NCI-H2171 treated with DMSO at 0.1 percent for 48 hours (cell line): ENCODE measurements at places on chromosomes 5 and 9.

- DNase-seq = no peak
Observed at GRCh38 chr9:113522858-113523257, 59.3 kb downstream of the RGS3 start.

GRCh38 chr5:147439254-147439653, 70.6 kb downstream of the DPYSL3 start:
- DNase-seq = no peak

DNA sequence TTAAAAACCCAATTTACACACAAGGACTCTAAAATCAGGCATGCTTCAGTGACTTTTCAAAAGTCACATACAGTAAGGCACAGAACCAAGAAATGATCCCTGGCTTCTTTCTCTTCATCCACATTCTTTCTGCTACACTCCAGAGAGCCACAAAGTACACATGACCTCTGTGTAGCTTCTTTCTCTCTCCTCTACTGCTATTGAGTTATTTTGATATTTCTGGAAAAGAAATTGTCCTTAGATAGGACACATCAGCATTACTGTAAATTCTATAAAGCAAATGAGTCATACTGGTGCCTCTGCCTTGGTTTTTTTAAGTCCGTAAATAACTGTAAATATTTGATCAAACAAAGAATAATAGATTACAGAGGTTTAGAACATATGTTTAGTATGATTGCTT, 96.3 kb downstream of the KIAA0825 start:
- DNase-seq = no peak

- no peak for DNase-seq
Observed at GRCh38 chr9:111475195-111475594, 9.0 kb downstream of the ECPAS start.

DNA sequence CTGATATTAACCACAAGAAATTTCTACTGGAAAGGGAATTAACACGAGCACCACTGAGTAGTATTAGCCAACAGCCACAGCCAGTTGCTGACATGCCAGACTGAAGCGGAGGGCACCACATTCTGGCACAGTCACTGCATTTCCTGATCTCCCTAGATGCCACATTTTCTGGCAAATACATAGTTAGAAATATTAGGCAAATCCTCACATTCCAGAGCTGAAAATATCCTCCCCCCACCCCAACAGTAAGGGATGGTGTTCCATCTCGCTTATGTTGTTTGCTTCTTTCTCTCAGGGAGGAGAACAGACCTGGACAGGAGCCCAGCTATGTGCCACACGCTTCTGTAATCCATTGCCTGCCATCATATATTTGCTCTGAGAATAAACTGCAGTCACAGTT, 32.8 kb upstream of the MCTP1 start:
- no peak for DNase-seq

DNA sequence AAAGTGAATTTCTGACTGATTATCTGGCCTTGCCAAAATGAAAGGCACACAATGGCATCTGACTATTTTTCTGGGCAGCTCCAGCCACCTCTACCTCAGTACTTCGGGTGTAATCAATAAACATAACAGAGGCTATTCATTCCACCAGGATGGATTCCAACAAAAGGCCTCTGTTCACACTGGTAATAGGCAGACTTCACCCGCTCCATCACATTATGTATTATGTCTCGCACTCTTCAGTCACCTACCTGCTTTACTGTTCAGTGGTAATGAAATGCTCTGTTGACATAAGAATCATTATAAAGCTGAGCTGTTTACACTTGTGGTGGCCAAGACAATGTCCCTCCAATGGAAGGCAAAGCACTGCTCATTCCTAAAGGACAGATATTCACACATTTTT, 1333.7 kb upstream of the WWC1 start:
- no peak for DNase-seq

- DNase-seq = no peak
Observed at GRCh38 chr5:117054141-117054540, 479.5 kb upstream of the SEMA6A start.

GRCh38 chr5:134132372-134133187, 18.1 kb downstream of the TCF7 start:
- no peak for DNase-seq

GRCh38 chr9:36691671-36692070, 119.0 kb downstream of the MELK start:
- no peak for DNase-seq

DNA sequence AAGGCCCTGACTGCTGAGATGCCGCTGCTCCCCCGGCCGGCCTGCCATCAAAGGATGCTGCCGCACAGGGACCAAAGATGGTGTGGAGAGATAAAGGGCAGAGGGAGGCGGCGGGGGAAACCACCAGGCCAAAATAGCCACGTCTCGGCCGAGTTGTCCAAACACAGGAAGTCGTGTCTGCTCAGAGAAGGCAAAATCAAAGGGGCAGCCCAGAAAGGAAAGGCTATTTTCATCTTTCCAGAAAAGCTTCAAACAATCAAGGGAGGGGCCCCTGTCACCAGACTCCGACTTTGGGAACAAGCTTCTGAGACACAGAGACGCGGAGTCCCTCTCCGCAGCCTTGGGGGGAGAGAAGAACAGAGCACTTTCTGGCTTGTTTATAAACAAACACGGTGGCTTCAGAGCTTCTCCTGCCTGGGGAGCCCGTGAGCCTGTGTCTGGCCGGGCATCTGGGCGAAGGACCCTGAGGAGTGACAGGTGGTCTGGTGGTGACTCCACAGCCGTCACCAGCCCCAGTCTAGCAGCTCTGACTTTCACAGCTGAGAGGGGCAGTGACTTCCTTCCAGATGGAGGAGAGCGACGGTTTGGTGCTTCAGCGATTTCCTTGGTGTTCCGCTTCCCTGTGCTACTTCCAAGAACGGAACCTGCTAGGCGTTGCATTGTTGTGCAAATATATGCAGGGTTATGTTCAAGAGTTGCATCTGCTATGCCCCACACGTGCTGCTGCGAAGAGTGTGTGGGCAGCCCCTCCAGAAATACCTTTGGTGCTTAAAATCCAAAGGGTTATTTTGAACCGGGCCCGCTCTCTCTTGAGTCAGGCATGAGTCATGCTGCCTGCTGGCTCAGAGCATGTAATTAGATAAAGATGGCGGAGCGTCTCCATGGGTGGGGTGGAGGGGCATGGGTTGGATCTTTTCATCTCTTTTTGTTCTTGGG, 24.0 kb downstream of the ADAMTSL2 start:
- peak; percentile 30 for DNase-seq

GRCh38 chr5:32625547-32625946, 40.2 kb downstream of the SUB1 start:
- DNase-seq = no peak

DNA sequence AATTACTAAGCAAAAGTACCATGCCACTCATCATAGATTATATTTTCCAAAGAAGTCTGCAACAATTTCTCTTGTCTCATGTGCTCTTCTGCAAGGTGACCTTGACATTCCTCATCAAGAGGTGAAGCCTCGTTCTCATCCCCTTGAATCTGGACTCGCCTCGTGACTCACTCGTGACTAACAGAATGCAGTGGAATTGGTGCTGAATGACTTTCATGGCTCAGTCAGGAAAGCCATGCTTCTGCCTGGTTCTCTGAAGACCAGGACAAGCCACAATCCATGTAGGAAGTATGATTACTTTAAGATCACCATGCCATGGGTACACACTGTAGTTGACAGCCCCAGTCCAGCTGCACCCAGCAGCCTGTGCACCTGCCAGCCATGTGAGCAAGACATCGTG, 335.8 kb downstream of the GADD45G start:
- no peak for DNase-seq

DNA sequence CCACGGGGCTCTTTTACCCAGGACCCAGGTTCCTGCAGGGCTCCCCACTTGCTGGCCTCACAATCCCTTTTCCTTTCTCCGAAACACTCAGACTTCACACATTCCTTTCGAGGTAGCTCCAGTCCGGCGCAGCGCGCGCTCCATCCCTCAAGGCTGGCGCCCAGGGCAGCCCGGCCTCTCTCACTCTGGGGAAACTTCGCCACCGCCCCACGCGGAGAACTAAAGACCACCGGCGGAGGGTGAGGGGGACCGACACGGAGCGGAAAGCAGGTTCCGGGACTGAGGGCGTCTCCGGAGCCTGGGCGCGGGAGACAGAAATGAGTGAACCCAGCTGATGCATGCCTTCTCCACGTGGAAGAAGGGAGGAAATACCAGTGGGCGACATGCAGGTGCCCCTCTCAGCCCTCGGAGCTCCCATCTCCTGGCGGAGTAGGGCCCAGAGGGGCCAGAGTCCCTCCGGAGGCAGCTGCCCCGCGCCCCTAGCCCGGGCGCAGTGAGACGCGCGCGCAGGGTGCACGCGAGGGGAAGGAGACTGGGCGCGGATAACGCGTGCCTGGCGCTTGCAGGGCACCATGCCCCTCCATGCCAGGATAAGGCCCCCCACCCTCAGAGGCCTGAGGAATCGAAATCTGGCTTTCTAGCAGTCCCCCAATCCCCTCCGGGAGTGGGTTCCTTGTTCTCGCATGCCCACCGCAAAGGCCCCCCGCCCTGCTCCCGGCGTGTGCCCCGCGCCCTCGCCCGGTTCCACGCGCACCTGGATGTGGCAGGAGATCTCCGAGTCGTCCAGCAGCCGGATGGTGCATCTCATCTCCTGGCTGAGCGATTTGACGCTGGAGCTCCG, 650 bp downstream of the FRMD3 start:
- DNase-seq = peak; percentile 47

DNA sequence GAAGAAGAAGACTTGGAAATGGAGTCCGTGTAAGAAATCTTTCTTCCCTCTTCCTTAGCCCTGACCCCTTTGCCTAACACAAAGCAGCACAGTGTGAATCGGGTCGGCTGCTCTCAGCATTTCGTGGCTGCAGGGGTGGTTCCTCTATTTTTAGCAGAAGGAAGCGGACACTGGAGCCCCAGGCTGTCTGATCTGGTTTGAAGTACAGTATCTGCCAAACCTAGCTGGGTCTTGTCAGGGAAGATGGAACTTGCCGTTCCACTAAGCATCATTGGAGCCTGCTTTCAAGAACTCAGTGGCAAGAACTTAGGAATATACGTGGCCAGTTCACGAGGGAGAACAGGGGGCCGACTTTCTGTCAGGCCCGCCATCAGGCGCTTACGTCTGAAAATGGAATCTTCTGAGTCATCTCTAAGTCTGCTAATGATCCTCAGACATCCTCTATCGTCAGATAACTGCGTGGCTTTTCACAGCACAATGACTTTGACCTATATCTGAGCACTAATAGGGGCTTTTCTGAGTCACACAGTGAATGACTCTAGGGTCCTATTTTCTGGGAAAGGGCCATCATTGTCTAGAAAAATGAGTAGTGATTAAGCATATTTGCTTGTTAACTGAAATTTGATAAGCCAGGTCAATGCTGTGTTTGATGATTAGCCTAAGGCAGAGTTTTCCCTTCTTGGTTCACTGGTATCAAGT, 43.3 kb upstream of the NCS1 start:
- DNase-seq = no peak

GRCh38 chr5:174505621-174506020, 218.8 kb upstream of the MSX2 start:
- no peak for DNase-seq

DNA sequence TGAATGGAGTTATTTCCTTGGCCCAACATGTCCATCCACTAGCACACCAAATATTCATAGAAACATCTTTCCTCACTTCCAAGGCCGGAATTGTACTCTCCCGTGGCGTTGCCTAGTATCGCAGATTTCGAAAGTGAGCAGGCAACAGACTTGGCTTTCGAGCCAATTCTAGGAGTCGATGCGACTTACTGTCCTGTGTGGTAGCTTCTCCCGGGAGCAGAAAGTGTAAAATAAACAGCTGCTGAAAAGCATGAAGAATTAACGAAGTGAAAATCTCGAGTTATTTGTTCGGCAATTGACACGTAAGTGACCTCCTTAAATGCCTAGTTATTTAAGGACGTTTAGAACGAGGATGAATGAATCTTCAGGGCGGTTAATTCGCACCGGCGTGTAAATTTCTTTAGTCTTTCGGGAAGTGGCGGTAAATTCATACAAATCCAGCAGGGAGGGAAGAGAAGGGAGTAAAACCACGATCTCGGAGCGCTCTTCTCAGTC, 449 bp upstream of the PCSK5 start:
- DNase-seq = no peak

- no peak for DNase-seq
Observed at GRCh38 chr9:134263596-134263995, 62.7 kb upstream of the RXRA start.

DNA sequence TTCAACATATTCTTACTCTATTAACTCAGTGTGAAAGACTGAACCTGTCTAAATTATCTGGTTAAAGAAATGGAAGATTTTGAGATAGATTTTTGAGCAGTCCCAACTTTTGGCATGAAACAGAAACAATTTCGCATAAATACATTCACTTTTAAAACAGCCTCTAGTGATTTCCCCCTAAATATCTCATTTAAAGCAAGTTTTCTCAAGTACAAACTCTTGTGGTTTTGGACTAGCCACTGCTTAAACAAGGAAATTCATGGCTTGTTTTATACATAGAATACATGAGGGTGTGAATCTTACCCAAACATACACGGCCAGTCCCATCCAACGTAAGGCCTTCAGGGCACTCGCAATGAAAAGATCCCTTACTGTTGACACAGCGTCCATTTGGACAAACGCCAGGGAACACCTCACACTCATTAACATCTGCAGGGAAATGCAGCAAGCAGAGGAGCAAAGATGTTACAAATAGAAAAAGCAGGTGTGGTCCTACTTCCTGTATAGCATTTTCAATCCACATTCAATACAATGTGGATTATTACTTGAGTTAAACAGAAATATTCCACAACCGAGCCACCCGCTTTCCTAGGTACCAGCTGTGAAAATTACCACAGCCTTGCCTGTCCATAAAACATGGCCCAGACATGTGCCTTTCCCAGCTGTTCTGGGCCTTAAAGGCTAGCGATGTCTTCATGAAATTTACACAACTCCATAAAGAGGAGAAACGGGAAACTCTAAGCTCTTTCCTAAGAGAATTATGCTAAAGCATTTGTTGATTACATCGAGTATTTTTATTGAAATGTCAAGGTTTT, 188.8 kb downstream of the FBN2 start:
- DNase-seq = peak; percentile 32

DNA sequence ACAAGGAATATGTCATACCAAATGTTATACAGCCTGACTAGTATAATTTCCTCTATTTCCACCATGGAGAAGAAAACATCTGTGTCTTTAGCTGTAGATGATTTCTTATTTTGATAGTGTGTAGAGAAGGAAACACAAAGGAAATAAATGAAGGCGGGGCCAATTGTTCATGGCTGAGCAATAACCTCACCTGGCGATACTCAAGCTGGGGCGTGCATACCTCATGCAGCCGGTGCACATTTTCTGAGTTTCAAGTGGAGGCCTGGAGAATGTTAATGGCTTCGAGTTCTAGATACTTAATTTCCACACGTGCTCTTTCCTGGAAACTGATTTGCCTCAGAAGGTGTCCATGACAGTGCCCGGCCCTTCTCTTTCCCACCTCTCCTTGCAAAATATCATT, 127.4 kb upstream of the TAF11L2 start:
- DNase-seq = no peak
